ENCODE measurements at places on chromosomes 6 and 20. TPM values are rescaled to one million over a fixed set of nuclear protein-coding genes. Genes with fewer than 3 reads are reported as not detected.

Gene TDRD6
- 0.50 TPM for total RNA-seq

Gene TFAP2C
- total RNA-seq: 8.2 TPM

Gene MICB
- 5.8 TPM for total RNA-seq

Gene OR2H1
- not detected for total RNA-seq

Gene TFEB
- 6.5 TPM for total RNA-seq

Gene HRH3
- total RNA-seq: not detected

Gene SNRNP48
- total RNA-seq: 9.9 TPM

Gene SMLR1
- total RNA-seq: not detected

Gene SLC16A10
- not detected for total RNA-seq

Gene FOXQ1
- 11.0 TPM for total RNA-seq

Gene PAK1IP1
- total RNA-seq: 28.7 TPM

Gene DUSP15
- total RNA-seq: 0.34 TPM

Gene CRISP2
- total RNA-seq: not detected

Gene DAAM2
- total RNA-seq: 0.07 TPM
